Endothelial cell of coronary artery (primary cell): ENCODE measurements at places on chromosomes 7 and 10. TPM values are rescaled to one million over a fixed set of nuclear protein-coding genes. Genes with fewer than 3 reads are reported as not detected.

Gene BAZ1B
- total RNA-seq, result 47.0 and 51.6 TPM in 2 replicates

Gene GSTO2
- total RNA-seq, result 0.18 and 0.66 TPM in 2 replicates

Gene SDK1
- total RNA-seq, result 0.81 and 1.5 TPM in 2 replicates

Gene IFIT1
- total RNA-seq, result 1.1 and 1.8 TPM in 2 replicates

Gene CYP2C19
- not detected in 2 replicates for total RNA-seq

Gene MRLN
- not detected in 2 replicates for total RNA-seq

Gene EPHB4
- 281 and 308 TPM in 2 replicates for total RNA-seq
